Activated naive CD4-positive, alpha-beta T cell treated with anti-CD3 and anti-CD28 coated beads, Interleukin-2, amount 50 U/mL, for 16 hours (primary cell): ENCODE measurements at places on chromosomes 3 and 15.

- DNase-seq, result no peak
Observed at GRCh38 chr3:62229908-62230307, 143.4 kb downstream of the FEZF2 start.

DNA sequence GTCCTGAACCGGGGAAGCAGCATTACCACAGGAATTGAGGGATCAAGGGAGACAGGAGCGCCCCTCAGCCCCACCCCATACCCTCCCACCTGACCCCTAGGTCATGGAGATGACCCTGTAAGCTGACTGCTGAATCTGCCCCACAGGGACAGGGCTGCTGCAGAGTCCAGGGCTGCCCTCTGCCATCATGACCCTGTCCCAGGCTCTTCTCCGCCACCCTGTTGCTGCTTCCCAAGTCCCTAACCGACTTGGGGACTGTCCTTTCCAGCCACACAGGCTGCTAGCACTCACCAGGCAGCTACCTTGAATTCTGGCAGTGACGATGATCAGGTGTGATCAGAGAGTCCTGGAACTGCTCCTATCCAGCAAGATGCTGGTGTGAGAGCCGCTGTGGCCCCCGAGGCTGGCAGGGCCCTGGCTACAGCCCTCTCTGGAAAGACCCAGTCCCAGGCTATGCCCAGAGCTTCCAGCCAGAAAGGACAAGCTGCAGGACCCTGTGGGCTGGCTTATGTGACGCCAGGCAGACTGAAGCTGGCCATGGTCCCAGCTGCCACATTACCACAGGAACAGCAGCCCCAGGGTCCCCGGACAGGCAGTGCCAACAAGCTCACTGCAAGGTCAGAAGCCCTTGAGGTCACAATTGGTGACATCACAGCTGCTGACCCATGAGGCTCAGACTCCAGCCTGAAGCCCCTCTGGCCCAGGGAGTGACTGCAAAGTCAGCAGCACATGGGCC lies at the start of gene C3orf22:
Gene C3orf22, minus strand, starts transcription at position 597 of the 736 bp plus-strand sequence. CDS start 5,542 bp downstream, outside the sequence.
- DNase-seq, result no peak

- DNase-seq, result no peak
Observed at GRCh38 chr15:66757521-66757920, 55.5 kb downstream of the SMAD6 start.

GRCh38 chr3:100080573-100080972 lies 33.7 kb downstream of the FILIP1L start:
- DNase-seq, result no peak

DNA sequence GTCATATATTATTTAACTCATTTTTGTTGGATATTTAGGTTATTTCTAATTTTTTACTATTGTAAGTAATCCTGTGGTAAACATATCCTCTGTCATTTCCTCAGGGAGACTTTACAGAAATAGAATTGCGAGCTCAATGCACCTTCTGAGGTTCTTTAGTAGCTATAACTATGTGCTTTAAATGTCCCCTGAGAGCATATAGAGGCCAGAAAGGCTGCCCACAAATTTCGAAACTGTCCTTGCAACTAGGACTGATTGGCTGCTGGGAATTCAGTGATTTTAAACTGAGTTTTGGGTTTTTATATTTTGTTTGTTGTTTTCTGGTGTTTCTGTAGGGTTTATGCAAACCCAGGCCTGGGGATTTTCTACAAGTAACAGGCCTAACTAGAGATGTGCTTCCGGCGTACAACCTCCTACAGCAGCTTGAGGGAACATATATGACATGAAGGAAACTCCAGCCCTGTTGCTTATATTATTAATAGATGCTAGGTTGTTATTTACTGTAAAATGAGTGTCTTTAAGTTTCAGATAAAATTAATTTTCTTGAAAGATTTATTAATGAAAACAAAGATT lies 29.1 kb upstream of the P4HTM start:
- DNase-seq, result no peak
